Large intestine (tissue), 12 donors: ENCODE measurements at places on chromosomes 7 and 10. TPM values are rescaled to one million over a fixed set of nuclear protein-coding genes. Genes with fewer than 3 reads are reported as not detected.

Gene IL2RA
- 0.52 TPM for polyA plus RNA-seq

Gene OR2A5
- polyA plus RNA-seq = under 0.01 TPM

Gene KIAA1217
- 54.9 TPM for polyA plus RNA-seq

DNA sequence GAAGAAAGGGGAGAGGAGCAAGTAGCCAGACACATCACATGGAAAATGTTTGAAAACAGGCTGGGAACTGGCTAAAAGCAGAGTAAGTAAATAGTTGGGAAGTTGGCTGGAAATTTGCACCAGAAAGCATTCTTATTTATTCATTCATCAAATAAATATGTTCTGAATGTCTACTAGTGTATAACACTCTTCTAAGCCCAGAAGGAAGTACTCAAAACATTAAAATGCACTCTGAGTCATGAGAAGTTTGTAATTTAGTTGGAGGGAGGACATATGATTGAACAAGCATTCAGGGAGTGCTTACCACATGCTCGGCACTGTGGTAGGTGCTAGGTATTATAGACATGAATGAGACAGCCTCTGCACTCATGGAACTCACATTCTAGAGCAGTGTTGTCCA lies 37.0 kb upstream of the CNNM1 start:
- H3K27ac ChIP-seq = no peak overlapping the region
- no peak overlapping the region for H3K4me3 ChIP-seq
- DNase-seq = peak; percentile 35
- no peaks in the 10 kb centered on the region for H3K36me3 ChIP-seq
- H3K4me1 ChIP-seq = no peaks in the 10 kb centered on the region

Gene TMEM225B
- polyA plus RNA-seq = 1.3 TPM

- DNase-seq = no peak
- no peak overlapping the region for H3K27ac ChIP-seq
- peaks cover 7% of the 10 kb centered on the region for H3K4me1 ChIP-seq
These were observed 110.1 kb downstream of the NRP1 start for GRCh38 chr10:33224251-33224965.

- H3K27me3 ChIP-seq = no peaks in the 10 kb centered on the region
- H3K27ac ChIP-seq = no peak overlapping the region
- DNase-seq = no peak
- H3K36me3 ChIP-seq = no peaks in the 10 kb centered on the region
- no peaks in the 10 kb centered on the region for H3K4me1 ChIP-seq
These were observed 111.3 kb downstream of the ITGB8 start for GRCh38 chr7:20441991-20442441.

GRCh38 chr7:29350351-29350750 lies 155.8 kb downstream of the CHN2 start:
- no peak for DNase-seq
- no peak overlapping the region for H3K4me3 ChIP-seq
- H3K36me3 ChIP-seq = no peaks in the 10 kb centered on the region
- H3K27ac ChIP-seq = no peak overlapping the region

DNA sequence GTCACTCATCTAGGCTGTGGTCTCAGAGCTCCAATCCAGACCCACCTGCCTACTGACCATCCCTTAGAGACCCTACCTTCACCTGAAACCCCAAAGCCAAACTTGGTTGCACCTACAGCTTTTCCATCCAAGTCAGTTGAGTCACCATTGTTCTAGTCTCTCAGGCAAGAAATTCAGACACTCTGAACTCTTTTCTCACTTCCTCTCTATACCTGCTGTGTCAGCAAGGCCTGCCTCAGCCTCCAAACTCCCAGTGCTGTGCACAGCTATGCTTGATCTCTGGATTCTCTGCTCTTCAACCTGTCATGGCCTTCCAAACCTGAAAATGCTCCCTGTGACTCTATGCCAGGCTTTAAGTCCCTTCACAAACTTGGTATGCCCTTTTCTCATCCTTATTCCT lies 47.4 kb upstream of the MTURN start:
- no peak for DNase-seq
- H3K36me3 ChIP-seq = no peaks in the 10 kb centered on the region
- H3K27me3 ChIP-seq = no peaks in the 10 kb centered on the region
- no peaks in the 10 kb centered on the region for H3K4me1 ChIP-seq

Gene PCDH15
- 0.64 TPM for polyA plus RNA-seq

DNA sequence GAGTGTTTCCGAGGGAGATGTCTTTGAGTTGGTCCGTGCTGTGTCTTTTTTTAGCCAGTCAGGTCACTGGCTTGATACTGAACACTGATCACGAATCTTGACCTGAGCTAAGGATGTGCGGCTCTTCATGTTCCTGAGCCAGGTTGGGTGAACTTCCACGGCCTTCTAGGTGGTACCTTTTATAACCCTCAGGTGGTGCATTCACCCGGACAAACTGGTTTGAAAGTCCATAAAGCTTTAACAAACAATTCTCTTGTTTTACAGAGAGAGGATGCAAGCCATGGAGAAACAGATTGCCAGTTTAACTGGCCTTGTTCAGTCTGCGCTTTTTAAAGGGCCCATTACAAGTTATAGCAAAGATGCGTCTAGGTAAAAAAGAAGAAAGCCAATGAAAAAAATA lies 229.5 kb downstream of the ARHGAP21 start:
- peaks cover 31% of the 10 kb centered on the region for H3K36me3 ChIP-seq
- H3K27me3 ChIP-seq = no peaks in the 10 kb centered on the region
- H3K4me1 ChIP-seq = peaks cover 30% of the 10 kb centered on the region
- peak overlapping the region; percentile 23 for H3K27ac ChIP-seq
- H3K4me3 ChIP-seq = no peak overlapping the region
